Stimulated activated CD8-positive, alpha-beta memory T cell treated with anti-CD3 and anti-CD28 coated beads, Interleukin-4, amount 100 ng/mL, for 1 hour (primary cell): ENCODE measurements at places on chromosomes 1 and 21.

- no peak for DNase-seq
Measured at GRCh38 chr1:147626291-147626690, 44.0 kb downstream of the ACP6 start.

DNA sequence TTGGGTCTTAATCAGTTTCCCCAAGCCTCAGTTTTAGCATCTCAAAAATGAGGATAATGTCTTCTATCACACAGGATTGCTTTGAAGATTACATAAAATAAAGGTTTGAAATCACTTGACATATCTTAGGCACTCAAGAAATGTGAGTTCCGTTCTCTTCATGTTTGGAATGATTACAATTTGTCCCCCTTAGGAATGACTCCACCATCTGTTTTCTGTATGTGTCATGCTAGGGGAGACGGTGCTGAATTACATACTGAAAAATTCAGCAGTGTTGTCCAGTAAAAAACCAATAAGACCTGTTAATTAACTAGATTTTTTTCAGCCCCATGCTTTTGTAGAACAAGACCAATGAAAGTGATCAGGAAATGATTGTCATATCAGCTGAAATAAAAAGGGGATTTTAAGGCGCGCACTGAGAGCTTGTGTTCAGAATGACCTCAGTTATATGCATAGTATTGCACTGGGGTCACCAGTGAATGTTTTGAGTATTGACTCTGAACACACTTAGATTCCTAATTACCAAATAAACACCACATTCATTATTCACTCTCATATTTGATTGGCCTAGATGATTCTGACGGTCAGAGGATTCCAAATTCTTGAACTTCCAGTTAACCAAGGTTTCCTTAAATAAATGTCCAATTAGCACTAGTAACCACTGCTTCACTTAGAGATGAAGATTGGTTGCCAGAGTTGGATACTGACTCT lies 114.5 kb upstream of the KCNK2 start:
- DNase-seq = no peak

DNA sequence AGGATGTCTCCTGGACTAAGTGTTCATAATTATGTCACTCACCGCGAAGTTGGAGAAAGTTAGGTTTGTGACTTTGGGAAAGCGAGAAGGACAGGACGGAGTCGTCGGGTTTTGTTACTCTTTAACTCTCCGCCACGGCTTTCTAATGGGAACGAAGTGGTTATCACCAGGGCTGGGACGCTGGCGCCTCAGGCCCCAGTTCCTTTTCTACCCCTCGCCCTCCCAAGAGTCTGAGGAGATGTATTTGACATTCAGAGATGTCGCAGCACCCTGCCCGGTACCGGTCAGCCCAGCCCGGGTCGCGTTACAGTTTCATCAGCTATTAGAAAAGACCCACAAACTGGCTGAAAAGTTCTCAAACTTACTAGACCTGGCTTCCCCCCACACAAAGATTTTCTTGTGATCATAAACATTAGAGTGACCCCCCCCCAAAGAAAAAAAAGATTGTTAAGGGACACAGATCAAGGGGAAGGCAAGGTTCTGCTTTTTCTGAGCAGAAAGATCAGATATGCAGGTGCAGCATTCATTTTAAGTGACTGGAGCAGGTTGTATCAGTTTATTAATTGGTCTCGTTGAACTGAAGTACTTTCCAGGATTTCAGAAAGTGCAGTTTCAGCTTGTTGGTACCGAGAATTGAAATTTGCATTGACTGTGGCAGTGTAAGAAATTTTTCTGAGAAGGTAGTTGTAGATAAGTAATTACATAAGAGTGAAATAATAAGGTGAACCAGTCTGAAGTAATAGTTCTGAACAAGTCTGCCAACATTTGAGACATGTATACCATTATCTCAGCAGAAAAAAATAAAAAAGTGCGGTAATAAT lies 859 bp upstream of the ZBTB18 start:
- no peak for DNase-seq

DNA sequence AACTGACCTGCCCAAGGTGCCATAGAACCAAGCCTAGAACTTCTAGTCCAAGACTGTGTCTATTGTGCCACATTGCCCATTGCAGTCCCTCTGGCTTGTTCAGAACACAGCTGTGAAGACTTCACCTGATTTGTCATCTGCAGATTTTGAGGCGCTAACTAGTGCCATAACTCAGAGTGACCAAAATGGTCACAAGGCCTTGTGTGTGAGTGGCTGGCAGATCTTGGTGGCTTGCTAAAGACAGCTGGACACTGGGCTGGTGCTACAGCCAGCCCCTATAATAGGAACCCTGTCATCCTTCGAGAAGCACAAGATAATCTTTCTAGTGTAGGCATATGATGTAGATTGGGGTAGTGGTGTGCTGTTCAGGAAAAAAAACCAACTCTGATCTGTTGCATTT lies 63.7 kb upstream of the IFNLR1 start:
- no peak for DNase-seq

- DNase-seq = no peak
Measured at GRCh38 chr1:194709439-194709838, 1523.0 kb upstream of the B3GALT2 start.
